ENCODE measurements at places on chromosomes 12 and 14.

GRCh38 chr12:107469011-107469410, 216.6 kb upstream of the PWP1 start:
- DNase-seq = no peak

GRCh38 chr14:50830932-50831725, at the start of gene NIN:
Gene NIN, minus strand, starts transcription at chr14:50831162. Its CDS starts 9,106 bp downstream, at chr14:50822056.
- DNase-seq = peak; percentile 54

DNA sequence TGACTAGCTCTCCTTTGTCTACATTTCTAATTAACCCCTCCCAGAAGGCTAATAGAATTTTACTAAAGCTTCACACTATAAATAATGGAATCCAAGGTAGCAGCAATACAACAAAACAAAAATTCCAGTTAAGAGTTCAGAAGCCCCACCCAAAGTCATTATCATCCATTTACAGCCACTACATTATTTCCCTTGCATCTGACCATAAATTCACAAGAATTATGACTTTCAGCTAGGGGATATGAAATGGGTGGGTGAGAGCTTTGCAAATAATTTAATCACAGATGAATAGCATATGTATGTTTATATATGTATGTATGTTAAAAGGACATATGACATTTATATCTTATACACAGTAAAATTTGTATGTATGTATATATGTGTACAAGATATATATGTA, 65.3 kb upstream of the PTGDR start:
- DNase-seq = no peak

DNA sequence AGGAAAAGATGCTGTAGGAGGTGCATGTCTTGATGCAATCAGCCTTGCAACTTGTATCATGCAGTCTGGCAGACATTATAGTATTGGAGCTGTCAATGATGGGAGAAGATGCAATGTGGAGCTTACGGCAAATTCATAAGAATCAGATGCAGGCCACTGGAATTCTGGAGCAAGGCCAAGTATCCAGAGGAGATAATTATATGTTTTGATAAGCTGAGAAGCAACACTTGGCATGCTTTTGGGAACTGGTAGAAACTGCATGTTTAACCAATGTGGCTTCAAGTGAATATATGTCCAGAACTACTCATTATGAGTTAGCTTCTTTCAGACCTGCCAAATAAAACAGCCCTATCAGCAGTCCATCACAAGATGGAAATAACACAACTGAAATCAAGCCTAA, 249.1 kb upstream of the PPFIA2 start:
- DNase-seq = no peak

- no peak for DNase-seq
Observed at GRCh38 chr12:121260091-121260490, 36.4 kb downstream of the CAMKK2 start.

- no peak for DNase-seq
Observed at GRCh38 chr12:93163260-93164036, 214.3 kb upstream of the NUDT4 start.

- no peak for DNase-seq
Observed at GRCh38 chr14:73685328-73685727, 28.9 kb downstream of the PNMA1 start.

DNA sequence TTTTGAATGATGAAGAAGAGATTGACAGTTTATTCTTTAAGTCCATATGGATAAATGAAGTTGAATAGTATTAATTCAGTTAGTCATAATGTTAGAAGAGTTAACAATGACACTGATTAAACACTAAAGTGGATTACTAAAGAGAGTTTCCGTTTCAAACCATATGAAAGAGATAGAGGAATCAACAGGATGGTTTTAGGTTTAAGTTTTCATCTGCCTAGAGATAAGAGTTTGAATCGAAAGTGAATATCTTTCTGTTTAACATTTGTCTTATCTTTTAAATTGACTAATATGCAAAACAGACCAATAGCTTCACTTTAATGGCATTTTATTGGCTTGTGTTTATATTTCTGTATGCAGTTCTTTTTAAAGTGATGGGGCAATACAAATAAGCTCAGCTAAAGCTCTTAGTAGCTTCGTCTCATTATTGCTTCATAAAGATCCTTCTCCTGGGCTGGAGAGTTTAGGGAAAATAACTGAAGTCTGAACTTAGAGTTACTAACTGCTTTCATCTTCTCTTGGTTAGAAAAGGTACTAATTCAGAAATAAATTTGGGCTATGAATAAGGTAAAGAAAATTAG, 66.0 kb downstream of the MIPOL1 start:
- no peak for DNase-seq
